ENCODE measurements at places on chromosomes 7 and 10. TPM values are rescaled to one million over a fixed set of nuclear protein-coding genes. Genes with fewer than 3 reads are reported as not detected.

SFXN2 gene
- 52.2 TPM for total RNA-seq

KAZALD1 gene
- total RNA-seq, result 0.55 TPM

HOXA4 gene
- total RNA-seq, result not detected

FFAR4 gene
- total RNA-seq, result not detected

SLC26A5 gene
- total RNA-seq, result 0.07 TPM

COL28A1 gene
- not detected for total RNA-seq

ELN gene
- not detected for total RNA-seq

MBL2 gene
- total RNA-seq, result not detected

SEMA4G gene
- 1.6 TPM for total RNA-seq

TAS2R40 gene
- not detected for total RNA-seq

BZW2 gene
- 82.9 TPM for total RNA-seq

FGFR2 gene
- not detected for total RNA-seq

TFPI2 gene
- not detected for total RNA-seq

GJC3 gene
- total RNA-seq, result not detected

Data from activated T-helper 2 cell treated with anti-CD3 and anti-CD28 coated beads, Interferon-gamma antibody, Interleukin-2, Interleukin-4, amounts not matched to agents 10 μg/mL and 5 μg/mL and 100 μg/mL, durations not matched to agents 14 hours and 24 hours and 36 hours (primary cell).